ENCODE measurements at places on chromosomes 3 and 15.

- DNase-seq = no peak
Observed at GRCh38 chr3:177838766-177839350, 641.6 kb upstream of the TBL1XR1 start.

DNA sequence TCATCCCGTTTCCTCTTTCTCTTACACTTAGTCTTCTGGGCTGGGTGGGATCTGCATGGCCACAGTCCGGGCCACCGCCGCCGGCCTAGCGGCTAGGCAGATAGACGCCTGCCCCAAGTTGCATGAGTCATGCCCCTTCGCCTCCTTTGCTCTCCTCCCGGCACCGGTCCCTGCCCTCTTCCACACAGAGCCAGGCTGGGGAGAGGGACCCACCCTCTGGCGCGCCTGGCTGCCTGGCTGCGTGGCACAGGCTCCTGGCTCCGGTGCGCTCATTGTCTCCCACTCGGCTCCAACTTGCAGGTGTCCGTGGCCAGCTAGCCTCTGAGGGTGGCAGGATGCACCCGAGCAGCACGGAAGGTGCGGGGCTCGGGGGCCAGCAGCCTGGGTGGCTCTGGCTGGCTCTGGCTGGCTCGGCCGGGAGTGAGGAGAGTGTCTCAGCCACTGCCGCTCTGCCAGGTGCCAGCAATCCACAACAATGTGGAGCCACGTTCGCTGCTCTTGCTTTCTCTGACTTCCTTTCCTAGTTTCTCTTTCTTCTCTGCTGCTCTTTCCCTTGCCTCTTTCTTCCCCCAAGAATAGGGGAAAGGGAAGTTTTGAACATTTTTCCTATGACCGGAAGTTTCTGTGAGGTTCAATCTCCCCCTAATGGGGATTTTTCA is 22.4 kb upstream of the MTHFS start:
- DNase-seq = no peak

- DNase-seq = no peak
Observed at GRCh38 chr3:35800960-35801459, 161.7 kb downstream of the ARPP21 start.

DNA sequence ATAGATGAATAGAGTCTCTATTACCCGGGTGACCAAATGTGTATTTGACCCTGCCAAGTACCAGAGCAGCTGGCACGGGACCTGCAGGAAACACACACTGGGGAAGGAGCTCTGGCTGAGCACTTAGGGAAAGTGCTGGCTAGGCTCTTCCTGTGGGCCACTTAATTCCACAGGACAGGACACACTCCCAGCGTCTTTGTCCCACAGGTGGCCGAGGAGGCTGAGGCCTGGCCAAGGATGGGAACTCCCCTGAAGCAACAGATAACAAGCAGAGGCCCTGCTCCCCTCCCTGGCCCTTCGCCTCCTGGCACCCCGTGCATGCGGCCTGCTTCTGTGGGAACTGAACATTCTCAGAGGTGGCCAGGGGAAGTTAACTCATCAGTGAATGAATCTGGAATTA is 180.8 kb downstream of the ATP10A start:
- DNase-seq = no peak

- no peak for DNase-seq
Observed at GRCh38 chr3:151567477-151567876, 106.6 kb upstream of the IGSF10 start.

GRCh38 chr3:189786479-189787064 is 155.4 kb downstream of the TP63 start:
- no peak for DNase-seq

- no peak for DNase-seq
Observed at GRCh38 chr3:27024493-27024892, 344.7 kb downstream of the NEK10 start.

DNA sequence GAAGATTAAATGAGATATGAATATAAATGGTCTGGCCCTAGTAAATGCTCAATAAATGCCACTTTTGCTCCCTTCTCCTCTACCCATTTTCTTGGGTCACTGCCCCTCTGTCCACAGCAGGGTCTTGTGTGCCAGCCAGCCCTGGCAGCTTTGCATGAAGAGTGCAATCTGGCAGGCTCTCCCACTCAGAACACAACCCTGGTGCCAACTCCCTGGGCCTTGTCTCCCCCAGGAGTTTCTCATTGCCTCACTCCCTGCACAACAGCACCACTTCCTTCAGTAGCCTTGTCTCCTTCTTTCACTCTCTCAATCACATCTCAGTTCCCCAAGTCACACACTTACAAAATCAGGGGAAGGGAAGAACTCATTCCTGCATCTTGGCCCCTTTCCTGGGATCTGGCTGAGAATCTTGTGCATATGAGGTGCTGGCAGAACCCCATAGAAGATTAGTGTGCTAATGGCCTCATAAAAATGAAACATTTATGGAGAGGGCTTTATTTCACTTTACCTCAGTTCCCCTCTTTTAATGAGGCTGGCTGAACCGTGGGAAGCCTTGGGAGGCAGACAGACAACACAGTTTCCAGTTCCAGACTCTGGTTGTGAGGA is 445.9 kb upstream of the PROK2 start:
- no peak for DNase-seq

DNA sequence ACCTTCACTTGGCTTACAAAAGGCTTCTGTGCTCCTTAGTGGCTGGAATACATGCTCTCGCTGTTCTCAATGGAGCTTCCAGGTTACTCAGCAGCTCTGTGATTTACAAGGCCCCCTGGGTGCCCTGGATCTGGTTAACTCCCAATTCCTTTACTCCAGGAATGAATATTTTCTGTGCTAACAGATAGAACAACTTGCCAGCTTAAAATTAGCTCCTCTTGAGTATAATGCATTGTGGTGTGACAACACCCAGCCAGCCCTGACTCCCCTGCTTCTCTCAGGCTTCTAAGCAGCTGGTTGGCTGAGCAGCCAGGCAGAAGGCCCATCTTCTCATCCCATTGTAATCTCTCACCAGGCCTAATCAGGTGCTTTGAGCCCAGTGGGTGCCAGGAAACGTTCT is 246.4 kb downstream of the ALCAM start:
- DNase-seq = no peak

All from stimulated activated CD4-positive, alpha-beta T cell treated with anti-CD3 and anti-CD28 coated beads, Interleukin-1b, Interleukin-23, amount 100 ng/mL, for 4 hours (primary cell).